ENCODE measurements at places on chromosomes 7 and 10. TPM values are rescaled to one million over a fixed set of nuclear protein-coding genes. Genes with fewer than 3 reads are reported as not detected.

CUZD1 gene
- 0.54 TPM for total RNA-seq

ZNF277 gene
- total RNA-seq, result 26.1 TPM

PRKG1 gene
- total RNA-seq, result 10.7 TPM

SEC31B gene
- total RNA-seq, result 13.2 TPM

LRRD1 gene
- 0.59 TPM for total RNA-seq

C7orf33 gene
- total RNA-seq, result not detected
